ENCODE measurements at places on chromosomes 1 and 21.

DNA sequence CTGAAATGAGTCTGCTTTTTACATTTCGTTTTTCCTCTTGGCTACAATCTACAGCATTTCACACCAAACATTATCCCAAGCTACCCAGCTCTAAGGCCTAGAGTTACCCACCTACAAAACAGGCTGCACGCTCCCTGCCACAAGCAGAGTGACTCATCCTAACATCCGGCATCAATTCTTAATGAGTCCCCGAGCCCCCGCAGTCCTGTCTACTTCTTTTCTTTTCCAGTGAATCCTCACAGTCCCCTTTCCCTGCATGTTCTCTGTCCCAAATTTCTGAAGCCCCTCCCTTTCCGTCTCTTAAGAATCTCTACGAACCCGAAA, 650 bp downstream of the PCNX2 start:
- peak; percentile 82 for ATAC-seq

- no peak for ATAC-seq
These were observed 18.7 kb upstream of the POFUT2 start for GRCh38 chr21:45306453-45306831.

DNA sequence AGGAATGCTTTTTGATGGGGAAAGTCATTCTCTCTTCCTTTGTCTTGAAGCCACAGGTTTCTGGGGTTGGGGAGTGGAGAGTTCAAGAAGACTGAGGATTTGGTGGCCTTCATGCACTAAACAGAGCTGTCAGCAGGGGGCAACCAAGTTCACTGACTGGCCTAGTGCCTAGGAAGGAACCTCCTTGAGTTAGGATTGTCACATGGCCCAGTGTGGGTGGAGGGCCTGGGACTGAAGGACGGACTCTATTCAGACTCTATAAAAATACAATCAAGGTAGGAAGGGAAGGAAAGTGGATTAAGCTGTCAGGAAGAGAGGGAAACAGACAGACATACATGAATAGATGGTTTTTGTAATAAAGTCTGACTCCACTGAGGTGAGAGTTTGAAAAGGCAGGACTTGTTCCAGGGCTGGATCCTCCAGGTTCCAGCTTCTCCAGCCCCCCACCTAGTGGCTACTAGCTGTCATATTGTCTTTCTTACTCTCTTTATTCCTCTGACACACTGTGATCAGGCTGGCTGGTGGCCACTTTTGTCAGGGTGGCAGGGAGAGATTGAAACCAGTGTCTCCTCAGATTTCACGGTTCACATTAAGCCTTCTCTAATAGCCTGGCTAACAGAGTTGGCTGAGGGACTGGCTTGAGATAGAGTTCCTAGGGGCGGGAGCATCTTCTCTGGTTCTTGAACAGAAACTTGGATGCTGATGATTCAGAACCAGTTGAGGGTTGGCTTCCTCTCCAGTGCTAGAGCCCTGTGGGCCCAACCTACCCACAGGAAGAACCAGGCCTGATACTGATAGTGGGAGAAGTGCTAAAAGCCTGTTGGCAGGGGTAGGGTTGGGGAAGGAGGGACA, 4.1 kb upstream of the SH3BGRL3 start:
- peak; percentile 42 for ATAC-seq

DNA sequence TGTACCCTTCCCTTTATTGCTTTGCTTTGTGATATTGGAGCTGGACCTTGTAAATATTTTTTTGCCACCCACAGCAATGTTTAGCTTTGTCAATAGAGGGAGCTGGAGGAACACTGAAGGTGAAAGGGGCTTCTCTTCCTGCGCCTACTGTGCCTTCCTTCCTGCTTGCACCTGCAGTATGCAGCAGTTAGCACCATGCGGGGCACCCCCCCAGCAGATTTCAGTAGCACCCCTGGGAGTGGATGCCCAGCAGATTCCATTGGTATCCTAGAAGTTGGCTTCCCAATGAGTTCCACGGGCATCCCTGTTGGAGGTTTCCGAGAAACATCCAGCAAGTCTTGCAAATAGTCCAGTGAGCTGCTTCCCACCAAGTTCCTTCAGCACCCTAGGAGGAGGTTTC, 25.6 kb downstream of the S100A10 start:
- peak; percentile 17 for ATAC-seq

GRCh38 chr1:15046487-15047165, 106.9 kb upstream of the TMEM51 start:
- ATAC-seq, result peak; percentile 83

GRCh38 chr1:32966900-32967299, 2.3 kb upstream of the RNF19B start:
- ATAC-seq, result no peak

- no peak for ATAC-seq
These were observed 48.1 kb upstream of the BACE2 start for GRCh38 chr21:41119901-41120300.

- ATAC-seq, result no peak
These were observed 12.4 kb upstream of the SPATA1 start for GRCh38 chr1:84493747-84494146.

DNA sequence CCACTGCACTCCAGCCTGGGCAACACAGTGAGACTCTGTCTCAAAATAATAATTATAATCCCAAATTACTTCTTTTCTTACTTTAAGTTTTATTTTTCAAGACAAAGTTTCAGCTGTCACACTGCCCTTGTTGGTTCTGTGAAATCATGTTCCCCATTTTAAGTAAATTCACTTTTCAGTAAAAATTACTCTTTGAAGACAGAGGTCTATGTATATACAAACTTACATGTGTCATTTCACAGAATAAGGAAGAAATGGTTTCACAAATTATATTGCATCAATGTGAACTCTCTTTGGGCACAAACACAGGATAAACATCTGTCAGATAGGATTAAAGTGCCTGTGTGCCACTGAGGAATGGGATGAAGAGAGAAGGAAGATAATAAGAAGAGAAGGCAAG, 33.1 kb upstream of the ETS2 start:
- no peak for ATAC-seq

GRCh38 chr1:173017792-173018191, 32.9 kb downstream of the TNFSF18 start:
- ATAC-seq, result no peak

- no peak for ATAC-seq
These were observed 244.7 kb upstream of the FGGY start for GRCh38 chr1:59052166-59052590.

- no peak for ATAC-seq
These were observed 42.0 kb downstream of the RAB3B start for GRCh38 chr1:51948491-51948915.

GRCh38 chr1:212731630-212732029, 32.0 kb upstream of the BATF3 start:
- no peak for ATAC-seq

GRCh38 chr1:44406737-44407429, 1.8 kb downstream of the RNF220 start:
- ATAC-seq, result no peak

DNA sequence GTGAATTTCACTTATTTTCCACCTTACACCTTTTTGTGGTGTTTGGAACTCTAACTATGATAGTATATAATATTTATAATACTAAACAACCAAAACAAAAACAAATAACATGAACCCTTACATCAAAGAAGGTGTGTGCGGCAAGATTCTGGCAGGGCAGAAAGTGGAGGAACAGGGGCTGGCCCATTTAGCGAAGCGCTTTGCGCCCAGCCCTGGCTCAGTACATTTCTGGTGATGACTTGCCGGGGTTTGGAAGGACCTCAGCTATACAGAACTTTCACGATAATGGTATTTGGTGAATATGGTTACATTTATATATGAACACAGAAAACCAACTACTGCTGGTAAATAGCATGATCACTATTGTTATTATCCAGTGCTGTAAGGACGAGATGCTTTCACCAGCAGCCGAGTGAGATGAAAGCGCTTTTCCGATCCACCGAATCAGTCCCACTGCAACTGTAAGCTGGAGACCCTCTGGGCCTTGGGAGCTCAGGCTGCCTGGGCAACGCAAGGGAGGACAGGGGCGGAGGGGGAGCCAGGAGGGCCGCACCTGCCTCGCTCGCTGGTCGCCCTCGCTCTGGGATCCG, 63.9 kb downstream of the CD247 start:
- peak; percentile 74 for ATAC-seq

- no peak for ATAC-seq
These were observed 625.8 kb upstream of the ADGRL2 start for GRCh38 chr1:81174811-81175476.

- ATAC-seq, result no peak
These were observed 1.2 kb downstream of the SPATA46 start for GRCh38 chr1:162375463-162375862.

GRCh38 chr1:205944525-205944924, 1.3 kb upstream of the SLC26A9 start:
- no peak for ATAC-seq

- no peak for ATAC-seq
These were observed 154.1 kb downstream of the ZBTB18 start for GRCh38 chr1:244205171-244205570.

- ATAC-seq, result no peak
These were observed 32.1 kb downstream of the RHBG start for GRCh38 chr1:156401041-156401574.

DNA sequence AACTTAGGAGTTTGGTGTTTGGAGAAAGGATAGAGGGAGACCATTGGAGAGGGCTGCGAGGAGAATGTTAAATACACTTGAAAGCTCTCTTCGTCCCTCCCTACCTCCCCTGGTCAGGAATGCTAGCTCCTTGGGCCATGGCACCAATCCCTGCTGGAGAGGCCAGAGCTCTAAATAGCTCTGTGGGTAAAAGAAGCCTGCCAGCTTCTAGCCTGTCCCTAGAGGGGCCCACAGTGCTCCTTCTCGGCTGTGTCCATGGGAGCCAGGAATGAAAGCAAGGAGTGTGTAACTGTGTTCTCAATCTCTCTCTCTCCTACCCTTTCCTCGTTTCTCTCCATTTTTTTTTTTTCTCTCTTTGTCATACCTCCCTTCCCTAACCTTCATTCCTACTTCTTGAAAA, at the start of gene CCDC190:
Gene CCDC190, minus strand, starts transcription at position 75 of the 400 bp plus-strand sequence. CDS start 1,529 bp downstream, outside the sequence.
- peak; percentile 81 for ATAC-seq

- ATAC-seq, result no peak
These were observed 57.8 kb downstream of the PGBD5 start for GRCh38 chr1:230368363-230368762.

DNA sequence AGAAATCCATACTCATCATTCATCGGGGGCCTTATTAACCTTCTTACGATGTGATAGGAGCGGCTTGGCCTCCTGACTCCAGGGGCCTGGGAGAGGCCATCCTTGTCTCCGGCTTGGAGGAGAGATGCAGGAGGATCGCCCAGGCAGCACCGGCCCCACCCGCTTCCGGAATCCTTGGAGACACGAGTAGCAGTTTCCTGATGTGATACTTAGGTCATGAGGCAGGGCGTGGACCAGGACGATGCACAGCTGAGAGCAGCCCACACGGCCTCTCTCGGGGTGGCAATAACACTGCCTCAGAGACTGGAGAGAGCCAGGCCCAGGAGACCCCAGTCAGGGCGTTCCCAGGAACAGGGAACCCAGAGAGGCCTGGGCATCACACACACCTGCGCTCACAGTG, 163.6 kb upstream of the ARHGEF16 start:
- ATAC-seq, result no peak

DNA sequence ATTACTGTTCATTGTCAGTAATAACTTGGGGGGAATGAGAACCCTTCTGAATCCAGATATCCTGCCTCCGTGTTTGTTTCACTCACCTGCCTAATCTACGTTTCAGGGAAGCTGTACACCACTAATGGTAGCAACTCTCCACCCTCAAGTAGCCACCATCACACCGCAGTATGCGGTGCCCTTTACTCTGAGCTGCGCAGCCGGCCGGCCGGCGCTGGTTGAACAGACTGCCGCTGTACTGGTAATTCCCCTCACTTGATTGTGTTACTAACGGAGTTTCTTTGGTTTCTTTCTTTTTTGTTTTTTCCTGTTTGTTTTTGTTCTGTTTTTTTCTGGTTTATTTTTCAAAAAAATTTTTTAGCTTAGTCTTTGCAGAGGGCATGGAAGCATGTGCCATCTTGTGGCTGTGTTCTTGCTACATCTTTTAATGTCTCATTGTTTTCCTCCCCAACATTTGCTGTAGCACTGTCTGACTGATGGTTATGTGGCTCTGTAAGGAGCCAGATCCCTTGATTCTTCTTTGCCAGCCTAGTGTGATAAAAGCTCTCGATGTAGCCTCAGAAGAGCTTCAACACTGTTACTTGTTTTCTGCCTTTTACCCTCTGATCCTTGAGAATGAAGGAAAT, 15.9 kb upstream of the OLFML3 start:
- ATAC-seq, result no peak

DNA sequence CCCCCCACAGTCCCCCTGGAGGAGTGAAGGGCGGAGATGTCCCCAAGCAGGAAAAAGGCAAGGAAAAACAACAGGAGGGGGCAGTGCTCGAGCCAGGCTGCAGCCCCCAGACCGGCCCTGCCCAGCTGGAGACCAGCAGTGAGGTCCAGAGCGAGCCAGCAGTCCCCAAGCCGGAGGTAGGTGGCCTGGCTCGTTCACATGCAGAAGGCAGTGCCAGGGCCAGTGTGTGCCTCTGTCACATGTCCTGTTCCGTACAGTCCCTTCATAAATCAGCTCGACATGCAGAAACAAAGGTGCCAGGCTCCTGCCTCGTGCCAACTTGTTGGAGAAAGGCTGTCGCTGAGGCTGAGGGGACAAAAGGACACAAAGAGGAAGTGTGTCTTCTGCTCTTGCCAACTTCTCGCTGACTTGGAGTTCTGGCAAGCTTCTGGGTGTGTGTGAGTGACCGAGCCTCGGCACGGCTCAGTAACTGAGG, 24.1 kb upstream of the MPZL1 start:
- no peak for ATAC-seq

- no peak for ATAC-seq
These were observed 3.0 kb downstream of the EPS8L3 start for GRCh38 chr1:109760581-109761226.

- ATAC-seq, result no peak
These were observed 15.4 kb upstream of the EPS15 start for GRCh38 chr1:51534447-51534846.

- ATAC-seq, result no peak
These were observed 46.4 kb downstream of the PKNOX1 start for GRCh38 chr21:43020771-43021170.

DNA sequence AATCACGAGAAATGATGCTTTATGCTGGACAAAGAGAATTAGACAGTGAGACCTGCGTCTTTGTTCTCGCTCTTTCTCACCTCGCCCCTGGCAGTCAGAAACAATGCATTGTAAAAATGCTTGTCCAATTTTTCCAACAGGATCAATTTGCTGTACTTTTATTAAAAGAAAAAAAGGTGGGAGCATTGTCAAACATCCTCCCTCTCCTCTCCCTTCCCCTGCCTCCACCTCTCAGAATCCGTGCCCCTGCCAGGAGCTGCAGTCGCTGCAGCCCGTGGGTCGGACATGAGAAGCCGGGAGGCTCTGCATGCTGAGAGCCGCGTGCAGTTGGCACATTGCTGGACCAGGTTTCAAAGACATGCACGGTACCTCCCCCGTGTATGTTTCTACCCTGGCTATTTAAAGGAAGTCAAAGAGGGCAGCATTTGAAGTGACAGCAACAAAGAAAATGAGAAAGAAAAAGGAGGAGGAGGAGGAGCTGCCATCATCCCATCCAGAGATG, 161.0 kb upstream of the KAZN start:
- peak; percentile 48 for ATAC-seq
